ENCODE measurements at places on chromosomes 2 and 18.

- no peak for DNase-seq
These were observed 5.5 kb upstream of the KIF1A start for GRCh38 chr2:240825476-240825875.

DNA sequence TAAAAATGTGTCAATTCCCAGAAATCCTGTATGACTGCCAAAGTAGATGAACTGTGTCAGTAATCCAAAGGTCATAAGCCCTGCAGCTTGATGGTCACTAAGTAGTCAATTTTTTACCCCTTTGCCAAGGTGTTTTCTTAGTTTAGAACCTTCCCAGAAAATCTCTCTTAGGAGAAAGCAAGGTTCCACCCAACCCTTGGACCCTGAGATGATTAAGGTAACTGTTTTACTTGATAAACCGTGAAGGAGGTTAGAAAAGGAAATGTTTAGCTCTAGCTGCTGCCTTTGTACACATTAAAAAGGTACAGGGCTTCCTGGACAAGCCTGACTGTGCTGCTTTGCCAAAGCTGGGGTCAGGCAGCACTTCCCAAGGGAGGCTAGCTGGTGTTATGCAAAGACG, 24.4 kb upstream of the LRP2 start:
- DNase-seq = no peak

DNA sequence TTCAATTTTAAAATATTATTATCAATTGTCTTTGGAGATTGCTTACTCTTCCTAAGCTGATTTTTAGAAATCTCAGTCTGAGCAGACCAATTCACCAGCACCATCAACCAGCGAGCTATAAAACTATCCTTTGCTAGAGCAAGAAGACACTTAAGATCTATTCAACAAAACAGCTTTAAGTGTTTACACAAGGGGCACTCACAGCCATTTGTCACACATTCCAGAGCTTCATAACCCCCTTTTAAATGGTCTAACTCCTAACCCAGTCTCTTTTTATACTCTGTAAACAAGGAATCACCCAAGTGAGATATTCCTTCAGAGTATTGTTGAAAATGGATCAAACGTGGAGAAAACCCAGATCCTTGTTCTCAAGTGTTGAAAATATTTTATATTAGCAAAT, 1294.1 kb upstream of the CHAC2 start:
- no peak for DNase-seq

DNA sequence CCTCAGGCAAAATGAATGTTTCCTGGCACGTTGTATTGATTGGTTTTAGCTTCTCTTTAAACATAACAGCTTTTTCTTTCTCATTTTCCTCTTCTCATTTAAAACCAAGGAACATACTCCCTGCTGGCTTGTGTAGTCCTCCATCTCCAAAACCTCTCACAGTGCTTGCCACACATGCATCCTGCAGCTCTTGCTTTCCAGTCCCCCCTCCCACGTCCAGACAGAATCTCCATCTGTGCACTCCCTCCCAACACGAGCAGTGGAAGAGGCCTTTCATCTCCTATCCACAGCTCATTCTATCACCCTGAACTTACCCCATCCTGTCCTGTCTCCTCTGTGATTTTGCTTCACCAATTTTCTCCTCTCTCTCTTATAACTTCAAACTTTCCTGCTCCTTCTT, 99.6 kb upstream of the THSD7B start:
- no peak for DNase-seq

DNA sequence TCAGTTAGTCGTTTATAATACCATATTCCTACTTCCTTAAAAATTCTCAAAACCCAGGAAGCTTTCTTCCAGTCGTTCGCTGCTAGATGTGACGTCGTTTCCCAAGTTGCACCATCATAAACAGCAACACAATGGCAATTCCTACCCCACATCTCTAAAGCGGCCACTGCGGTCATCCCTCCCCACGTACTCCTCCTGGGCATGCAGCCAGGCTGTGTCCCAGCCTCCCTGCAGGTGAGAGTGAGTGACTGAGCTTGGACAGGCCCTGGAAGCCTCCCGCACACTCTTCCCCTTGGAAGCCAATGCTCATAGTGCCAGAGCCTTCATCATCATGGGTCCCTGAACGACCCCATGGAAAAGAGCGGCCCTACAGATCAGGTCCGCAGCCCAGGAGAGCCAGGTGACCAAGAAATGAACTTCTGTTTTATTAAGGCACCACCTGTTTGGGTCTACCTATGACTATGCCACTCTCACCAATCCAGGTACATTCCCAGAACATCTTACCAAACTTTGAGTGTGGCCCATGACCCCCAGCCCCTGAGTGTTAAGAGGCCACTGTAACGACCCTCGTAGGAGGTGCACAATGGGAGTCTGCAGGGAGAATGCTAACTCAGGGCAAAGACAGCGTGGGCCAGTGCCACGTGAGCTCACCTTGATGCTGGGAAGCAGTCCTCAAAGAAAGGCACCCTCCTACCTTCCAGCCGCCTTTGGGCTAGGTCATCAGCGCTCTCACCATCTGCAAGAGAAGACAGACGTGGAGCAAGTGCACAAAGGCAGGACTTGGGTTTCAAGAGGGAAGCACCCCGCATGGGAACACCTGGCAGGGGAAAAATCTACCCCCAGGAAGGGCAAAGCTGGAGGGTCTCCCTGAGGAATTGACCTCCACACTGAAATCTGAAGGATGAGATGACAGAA, 74.7 kb upstream of the RAB6C start:
- peak; percentile 41 for DNase-seq

GRCh38 chr2:37869771-37870170, 55.3 kb upstream of the RMDN2 start:
- no peak for DNase-seq

- peak; percentile 63 for DNase-seq
These were observed 766 bp downstream of the PDE6D start for GRCh38 chr2:231780123-231780908.

DNA sequence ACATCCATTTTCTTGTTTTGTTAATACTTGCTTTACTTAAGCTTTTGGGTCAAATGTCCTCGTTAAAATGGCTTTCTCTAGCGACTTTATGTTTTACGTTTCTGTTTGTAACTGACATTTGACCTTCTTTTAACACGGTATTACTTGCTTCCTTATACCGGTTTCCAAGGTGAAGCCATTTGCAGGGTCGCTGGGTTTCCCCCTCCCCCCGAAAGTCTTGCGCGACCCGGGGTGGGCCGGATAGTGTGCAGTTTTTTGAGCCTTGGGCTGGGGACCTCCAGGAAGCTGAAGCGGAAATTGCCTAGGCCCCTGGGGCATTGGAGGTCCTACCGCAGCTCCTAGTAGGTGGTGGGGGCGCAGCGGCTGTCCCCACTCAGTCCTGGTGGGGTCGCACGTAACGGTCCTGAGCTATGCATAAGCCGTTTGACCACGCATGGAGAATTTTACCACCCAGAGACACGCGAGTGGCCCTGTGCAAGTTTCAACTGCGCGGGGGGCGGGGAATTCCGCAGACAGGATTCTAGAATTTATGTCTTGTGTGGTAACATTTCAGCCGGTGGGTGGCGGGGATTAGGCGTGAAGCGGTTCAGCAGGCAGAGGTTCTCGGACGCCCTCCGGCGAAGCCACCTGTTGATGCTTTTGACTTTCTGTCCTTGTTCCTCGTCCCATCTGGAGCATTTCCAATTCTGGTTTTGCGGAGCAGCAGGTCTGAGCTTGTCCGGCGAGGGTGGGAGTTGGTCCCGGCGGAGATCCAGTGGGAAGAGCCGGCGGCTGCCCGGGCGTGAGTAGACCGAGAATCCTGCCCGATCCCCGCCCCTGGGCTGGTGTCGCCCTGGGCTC, 2.4 kb downstream of the CFLAR start:
- DNase-seq = peak; percentile 80

DNA sequence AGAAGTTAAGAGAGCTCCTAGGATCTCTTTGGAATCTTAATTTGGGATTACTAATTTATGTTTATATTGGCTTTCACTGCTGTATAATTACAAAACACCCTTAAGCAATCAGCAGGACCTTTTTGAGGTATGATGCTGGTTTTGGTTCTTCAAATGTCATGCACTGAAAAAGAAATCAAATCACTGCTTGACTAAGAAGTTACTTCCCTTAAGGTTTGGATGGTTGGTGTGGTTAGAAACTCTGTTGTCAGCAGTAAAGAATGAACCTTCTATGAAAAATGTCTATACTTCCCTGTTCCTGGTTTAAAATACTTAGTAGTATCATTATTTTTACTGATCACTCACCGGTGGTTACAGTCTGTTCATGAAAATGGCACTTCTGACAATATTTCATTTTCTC, 5.5 kb downstream of the COLEC12 start:
- no peak for DNase-seq

GRCh38 chr2:59961746-59962145, 591.7 kb downstream of the BCL11A start:
- no peak for DNase-seq

DNA sequence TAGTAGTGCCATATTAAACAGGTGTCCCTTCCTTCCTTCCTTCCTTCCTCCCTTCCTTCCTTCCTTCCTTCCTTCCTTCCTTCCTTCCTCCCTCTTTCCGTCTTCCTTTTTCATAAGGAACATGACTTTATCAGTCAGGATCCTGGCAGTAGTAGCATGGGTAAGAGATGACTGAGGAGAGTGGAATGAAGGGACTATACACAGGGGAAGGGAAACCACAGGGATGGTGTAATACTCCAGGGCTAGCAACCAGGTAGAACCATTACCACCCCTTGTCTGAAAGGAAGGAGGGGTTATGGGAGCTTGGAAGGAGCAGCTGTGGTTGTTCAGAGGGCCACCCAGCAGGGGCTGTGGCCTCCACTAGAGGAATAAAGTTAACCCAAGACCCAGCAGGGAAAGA, 23.2 kb upstream of the KDM3A start:
- DNase-seq = no peak

GRCh38 chr2:133459590-133459989, 108.7 kb downstream of the NCKAP5 start:
- DNase-seq = no peak

GRCh38 chr2:19568809-19569208, 210.4 kb upstream of the OSR1 start:
- DNase-seq = no peak

DNA sequence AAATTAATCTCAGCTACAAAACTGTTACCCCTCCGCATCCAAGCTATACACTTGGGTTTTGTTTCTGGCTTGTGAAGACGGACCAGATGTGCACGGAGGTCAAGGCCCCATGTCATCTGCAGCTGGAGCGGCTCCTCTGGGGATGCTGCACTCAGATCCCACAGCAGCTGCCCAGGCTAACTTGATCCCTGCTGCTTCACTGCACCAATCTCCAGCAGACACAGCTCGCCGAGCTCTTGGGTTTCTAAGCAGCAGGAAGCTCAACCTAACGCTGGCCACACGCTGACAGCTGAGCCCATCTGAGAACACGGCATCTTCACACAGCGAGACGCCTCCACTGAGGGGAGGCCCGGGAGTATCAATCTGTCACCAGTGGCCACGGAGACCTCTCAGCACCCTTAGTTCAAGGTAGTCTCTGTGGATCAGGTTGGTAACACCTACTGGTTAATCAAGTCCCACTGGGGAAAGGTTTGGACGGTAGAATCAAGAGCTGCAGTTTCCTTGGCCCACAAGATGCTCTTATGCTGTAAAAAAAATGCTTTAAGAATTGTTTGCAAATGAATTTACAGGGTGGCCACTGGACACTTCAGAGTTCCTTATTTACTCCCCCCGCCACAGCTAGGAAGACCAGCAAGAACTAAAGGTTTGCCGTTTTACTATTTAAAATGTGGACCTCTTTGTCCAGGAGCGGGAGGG, 67.5 kb downstream of the EMILIN2 start:
- peak; percentile 82 for DNase-seq

- DNase-seq = no peak
These were observed 264.1 kb upstream of the THUMPD2 start for GRCh38 chr2:40043191-40043590.

- DNase-seq = no peak
These were observed 191.4 kb downstream of the SPP2 start for GRCh38 chr2:234241656-234242458.

GRCh38 chr18:23693846-23694245, 4.6 kb downstream of the LAMA3 start:
- no peak for DNase-seq

GRCh38 chr2:1318366-1319009, 94.8 kb upstream of the TPO start:
- DNase-seq = no peak

DNA sequence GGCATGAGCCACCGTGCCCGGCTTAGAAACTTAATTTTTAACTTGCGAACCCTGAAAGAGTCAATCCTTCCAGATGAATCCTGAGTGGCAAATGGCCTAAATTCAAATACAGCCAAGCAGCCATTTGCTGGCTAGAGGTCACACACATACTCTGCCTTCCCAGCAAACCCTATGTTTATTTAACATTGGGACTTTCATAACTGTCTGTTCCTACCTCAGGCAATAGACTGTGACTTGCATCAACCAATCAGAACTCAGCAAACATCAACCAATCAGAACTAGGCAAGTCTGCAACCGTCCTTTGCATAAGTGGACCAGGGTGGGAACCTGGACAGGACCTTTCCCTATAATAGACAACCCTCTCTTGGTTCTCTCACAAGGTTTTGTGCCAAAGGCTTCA, 127.5 kb downstream of the DTNB start:
- DNase-seq = no peak

DNA sequence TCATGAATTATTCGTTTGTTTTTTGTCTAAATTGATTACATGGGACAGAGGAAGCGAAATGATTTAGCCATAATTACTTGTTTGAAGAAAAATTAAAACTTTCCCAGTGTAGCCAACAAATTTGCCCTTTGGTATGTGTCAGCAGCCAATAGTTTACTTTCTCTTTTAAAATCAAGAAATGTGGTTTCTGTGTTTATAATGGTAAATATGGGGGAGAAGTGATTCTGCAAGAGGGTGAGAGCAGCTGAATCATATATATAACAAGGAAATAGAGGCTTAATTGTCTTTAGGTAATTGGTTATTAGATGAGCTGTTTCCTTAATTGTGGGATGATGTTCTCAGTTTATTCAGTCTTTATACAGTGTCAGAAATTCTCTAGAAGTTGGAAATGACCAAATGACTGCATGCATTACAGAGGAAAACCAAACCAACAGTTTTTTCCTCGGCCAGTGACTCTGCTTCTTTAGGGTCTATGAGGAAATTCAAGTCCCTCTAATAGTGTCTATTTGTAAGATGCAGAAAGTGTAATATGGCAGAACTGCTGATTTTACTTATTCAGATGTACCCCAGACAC, 132.9 kb downstream of the AGPS start:
- no peak for DNase-seq

- peak; percentile 58 for DNase-seq
These were observed 76.9 kb downstream of the NDUFA10 start for GRCh38 chr2:239948100-239948881.

- no peak for DNase-seq
These were observed 1247.0 kb upstream of the GYPC start for GRCh38 chr2:125408874-125409538.

DNA sequence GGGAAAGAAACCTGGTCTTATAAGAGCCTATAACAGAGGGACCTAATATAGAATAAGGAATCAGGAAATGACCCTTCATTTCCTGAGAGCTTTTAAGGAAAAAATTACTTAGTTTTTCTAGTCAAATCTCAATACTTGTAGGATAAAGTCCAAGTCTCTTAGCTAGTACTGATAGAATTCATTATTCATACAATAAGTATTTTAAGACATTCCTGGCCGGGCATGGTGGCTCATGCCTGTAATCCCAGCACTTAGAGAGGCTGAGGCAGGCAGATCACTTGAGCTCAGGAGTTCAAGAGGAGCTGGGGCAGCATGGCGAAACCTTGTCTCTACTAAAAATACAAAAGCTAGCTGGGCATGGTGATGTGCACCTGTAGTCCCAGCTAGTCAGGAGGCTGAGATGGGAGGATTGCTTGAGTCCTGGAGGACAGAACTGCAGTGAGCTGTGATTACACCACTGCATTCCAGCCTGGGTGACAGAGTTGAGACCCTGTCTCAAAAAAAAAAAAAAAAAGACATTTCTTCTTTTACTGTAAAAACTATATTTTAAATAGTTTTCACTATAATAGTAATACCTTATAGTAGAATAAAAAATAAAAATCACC, 3.2 kb downstream of the RAB3GAP1 start:
- no peak for DNase-seq
